Activated T-helper 1 cell treated with anti-CD3 and anti-CD28 coated beads, Interleukin-12 subunit alpha, Interleukin-12 subunit beta, Interleukin-2, Interleukin-4 antibody, amounts not matched to agents 30 ng/mL and 10 ng/mL and 1 ng/mL, durations not matched to agents 14 hours and 24 hours and 36 hours (primary cell): ENCODE measurements at places on chromosomes 4 and X. TPM values are rescaled to one million over a fixed set of nuclear protein-coding genes. Genes with fewer than 3 reads are reported as not detected.

DNA sequence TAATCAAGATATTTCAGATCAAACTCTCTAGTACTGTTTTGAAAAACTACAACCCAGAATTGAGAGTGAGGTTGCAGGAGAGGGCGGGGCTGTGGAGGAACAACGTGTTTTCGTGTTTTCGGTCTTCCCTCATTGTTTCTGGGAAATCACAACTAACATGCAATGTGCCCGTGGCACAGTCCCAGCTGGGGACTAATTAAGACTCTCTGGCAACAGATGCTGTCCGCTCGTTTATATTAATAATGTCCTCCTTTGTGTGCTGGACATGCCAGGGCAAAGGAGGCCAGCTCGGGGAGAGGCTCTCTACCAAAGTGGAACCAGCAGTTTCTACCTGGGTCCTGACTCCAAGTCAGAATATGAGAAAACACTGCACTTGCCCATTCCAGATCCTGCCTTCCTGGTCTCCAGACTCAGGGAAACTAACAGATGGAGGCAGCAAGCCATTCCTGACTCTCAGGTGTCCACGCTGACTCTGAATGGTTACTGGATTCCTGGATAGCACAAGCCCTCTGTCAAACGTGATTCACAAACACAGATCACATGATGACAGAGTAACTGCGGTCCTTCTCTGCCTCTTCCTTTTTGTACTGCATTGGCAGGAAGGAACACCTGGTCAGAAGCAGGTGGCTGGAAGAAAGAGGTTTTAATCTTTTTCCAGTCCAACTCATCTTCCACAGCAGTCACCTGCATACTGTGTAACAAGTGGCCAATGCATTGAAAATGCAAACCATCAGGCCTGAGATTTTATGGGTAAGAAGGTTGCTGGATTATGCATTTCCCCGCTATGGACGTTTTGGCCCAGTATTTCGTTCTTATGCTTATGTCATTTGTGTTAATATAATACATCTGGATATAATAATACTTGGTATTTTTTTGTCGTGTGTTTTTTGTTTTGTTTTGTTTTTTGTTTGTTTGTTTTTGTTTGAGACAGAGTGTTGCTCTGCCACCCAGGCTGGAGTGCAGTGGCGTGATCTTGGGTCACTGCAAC is 65.0 kb downstream of the COQ2 start:
- peak; percentile 51 for DNase-seq

- no peak for DNase-seq
These were observed 92.0 kb upstream of the CBR4 start for GRCh38 chr4:169102026-169102425.

DNA sequence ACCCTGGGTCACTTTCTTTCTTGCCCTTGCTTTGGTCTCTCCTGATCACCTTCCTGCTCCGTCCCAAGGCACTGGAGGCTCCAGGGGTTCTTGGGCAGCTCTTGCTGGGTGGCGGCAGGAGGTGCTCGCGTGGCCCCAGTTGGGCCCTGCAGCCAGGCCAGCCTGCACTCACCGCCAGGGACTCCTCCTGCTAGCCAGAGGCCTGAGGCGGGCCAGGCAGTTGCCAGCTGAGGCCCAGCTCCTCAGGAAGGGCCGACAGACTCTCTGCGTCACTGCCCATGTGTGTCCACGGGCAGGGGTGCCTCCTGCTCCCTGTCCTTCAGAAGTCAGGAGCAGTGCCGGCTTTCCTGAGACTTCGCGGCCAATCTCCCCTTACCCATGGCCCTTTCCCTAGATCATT is 9.3 kb downstream of the SUV39H1 start:
- no peak for DNase-seq

- DNase-seq: no peak
These were observed 47.3 kb downstream of the CHRDL1 start for GRCh38 chrX:110748256-110748806.

DNA sequence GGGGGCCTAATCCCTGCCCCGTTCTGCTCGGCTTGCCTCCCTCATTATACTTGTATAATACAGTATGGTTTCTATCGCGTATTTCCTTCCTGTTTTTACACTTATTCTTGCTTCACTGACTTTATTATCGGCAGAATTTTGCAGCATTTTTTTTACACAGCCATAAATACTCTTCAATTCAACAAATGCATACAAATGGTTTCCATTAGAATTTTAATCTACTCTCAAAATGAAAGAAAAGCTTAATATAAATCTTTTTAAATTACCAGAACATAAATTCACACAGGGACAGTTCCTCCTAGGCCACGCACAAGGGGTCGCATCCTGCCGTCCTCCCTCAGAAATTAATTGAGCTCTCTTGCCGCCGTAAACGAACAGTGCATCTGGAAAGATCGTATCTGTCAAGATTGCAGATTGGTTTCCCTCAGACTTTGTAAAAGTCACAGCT is 42.9 kb downstream of the DCTD start:
- DNase-seq: no peak

GRCh38 chrX:43688586-43688985 is 32.5 kb downstream of the MAOA start:
- DNase-seq: no peak

DNA sequence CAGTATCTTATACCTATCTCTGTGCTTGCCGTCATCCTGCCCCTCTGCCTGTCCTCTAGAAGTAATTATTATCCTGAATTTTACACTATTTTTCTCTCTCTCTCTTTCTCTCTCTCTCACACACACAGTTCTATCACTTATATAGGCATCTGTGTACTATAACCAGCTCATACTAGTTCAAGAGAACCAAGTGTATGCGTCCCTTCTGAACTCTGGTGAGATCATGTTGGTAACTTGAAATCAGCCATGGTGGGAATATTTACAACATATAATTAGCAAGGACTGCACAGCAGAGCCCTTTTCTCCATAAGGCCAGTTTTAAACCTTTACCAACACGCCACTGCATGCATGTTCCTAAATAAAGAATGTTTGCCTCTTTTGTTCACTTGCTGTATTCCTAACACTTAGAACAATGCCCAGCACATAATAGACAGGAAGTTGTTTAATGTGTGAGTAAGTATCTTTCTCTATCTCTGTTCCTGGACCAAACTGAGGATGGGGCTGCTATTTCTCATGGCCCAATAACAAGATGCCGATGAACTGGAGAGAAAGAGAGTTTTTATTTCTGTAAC is 51.1 kb upstream of the IL21 start:
- DNase-seq: no peak

DNA sequence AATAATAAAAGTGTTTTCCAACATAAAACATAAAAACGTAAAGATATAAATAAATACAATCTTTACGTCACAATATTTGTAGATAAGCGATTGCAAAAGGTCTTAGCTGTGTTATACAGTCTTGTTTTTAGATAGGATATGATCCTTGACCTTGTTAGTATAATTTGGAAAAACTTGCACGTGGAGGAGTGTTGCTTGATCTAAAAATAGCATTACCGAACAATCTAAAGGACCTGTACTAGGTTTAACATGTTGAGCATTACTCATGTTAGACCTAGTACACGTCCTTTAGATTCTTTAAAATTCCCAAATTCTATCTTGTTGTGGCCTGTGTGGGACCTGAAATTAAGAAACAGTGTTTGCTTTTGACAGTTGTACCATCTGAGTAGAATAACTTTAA is 1.6 kb downstream of the METAP1 start:
- no peak for DNase-seq

DNA sequence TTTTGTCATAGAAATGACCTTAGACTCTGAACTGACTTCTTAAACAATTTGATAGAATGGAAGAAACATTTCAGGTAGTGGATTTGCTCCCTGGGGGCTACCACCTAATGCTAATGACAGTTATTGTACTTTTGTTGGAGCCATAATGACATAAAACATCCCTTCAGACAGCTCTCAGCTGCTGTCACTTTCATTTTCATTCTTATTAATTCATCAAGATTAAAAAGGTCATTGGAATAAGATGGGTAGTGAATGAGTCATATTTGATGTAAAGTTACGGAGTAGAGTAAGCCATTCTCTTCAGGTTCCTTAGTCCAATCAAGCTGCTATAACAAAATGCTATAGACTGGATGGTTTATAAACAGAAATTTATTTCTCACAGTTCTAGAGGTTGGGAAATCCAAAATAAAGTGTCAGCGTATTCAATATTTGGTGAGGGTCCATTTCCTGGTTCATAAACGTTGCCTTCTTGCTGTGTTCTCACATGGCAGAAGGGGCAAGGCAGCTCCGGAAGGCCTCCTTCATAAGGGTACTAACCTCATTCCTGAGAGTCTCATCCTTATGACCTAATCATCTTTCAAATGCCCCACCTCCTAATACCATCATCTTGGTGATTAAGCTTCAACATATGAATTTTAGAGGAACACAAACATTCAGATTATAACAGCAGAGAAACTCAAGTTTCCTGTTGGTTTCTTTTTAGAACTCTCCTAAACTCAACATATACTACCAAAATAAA is 268.5 kb downstream of the ARAP2 start:
- no peak for DNase-seq

GRCh38 chr4:140174543-140174942 is 20.6 kb upstream of the MAML3 start:
- no peak for DNase-seq

DNA sequence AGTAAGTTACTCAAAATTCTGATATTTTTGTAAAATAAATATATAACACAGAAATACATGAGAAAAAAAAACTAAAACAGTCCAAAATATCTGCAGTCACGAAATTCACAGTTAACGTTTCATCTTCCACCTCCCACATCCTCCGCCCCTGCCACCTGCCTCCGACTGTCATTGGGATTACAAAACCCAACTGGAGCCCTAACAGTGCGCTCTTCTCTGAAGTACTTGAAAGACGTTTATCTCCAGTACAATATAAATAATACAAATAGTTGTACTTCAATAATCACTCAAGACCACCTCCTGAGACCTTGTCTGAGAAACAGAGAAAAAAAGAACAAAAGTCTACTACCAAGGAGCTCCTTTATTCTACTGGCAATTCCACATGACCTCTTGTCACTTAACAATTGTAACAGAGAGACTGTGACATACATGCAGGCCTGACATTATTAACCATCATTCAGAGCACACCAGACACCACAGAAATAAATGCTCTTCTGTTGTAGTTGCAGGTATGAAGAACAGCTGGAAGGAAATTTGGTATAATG is 280.6 kb downstream of the PPP3CA start:
- no peak for DNase-seq

DNA sequence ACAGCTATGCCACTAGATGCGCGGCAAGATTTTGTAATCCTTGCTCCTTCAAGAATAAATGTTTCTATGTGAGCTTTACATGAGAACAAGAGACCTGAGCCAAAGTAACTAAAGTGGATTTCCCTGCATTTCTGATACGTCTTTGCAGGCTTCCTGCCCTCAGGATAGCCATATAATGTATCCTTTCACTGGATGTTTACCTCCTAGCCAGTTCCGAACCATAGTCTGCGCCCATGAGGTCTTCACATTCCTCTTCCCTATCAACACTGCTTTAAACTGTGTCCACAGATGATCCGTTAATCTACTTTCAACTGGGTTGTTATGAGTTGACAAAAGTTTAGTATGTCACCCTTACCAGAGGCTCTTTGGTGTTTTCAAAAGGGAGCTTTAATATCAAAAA is 1889.1 kb upstream of the AGA start:
- no peak for DNase-seq

DNA sequence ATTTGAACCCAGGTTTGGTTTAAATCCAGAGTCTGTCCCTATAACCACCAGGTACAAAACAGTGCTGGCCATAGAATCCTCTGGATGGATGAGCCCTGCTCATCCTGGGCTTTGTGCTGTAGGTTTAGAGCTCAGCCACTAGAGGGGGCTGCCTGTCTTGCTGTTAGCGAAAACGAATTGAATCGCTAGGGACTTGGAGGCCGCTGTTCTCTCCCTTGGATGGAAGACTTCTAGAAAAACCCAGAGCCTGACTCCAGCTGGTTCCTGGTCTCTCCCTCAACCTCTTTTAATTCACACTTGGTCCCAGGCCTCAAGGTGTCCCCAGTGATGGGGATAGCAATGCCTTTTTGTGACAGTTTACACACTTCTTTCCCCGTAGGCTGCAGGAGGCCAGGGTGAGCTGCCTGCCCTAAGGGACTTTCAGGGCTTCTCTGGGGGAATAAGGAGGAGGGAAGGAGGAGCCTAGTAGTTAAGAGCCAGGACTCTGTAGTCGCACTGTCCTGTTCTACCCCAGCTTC is 8.7 kb downstream of the RIPPLY1 start:
- DNase-seq: peak; percentile 18

DNA sequence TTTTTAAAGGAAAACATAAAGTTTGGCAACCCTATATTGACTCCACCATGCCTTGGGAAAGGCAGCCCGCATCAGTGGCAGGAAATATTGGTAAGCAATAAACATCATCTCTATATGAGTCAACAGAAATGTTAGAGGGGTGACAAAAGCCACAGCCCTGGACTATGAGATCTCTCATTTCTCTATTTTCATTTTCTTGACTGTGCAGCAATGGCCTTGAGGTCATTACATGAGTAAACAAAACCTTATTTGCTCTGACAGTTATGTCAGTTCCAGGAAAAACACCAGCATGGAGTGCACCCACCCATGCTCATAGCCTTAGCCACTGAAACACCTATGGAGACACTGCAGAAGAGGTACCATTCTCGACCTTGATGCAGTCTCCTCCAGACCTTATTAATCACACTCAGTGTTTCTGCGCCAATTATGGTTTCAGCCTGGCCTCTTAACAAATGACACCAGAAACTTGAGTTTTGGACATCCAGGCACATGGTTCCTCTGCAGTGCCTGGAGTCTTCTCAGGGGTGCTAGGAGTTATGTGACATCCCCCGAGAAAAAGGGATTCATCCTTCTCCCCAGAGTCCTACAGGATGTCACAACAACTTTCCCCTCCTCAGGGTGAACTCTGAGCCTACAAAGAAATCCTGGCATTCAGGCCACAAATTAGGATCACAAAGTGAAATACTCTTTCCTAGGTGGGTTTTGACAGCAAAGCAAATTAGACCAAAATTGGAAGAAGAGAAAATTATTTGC is 16.0 kb upstream of the HPGD start:
- peak; percentile 12 for DNase-seq

DNA sequence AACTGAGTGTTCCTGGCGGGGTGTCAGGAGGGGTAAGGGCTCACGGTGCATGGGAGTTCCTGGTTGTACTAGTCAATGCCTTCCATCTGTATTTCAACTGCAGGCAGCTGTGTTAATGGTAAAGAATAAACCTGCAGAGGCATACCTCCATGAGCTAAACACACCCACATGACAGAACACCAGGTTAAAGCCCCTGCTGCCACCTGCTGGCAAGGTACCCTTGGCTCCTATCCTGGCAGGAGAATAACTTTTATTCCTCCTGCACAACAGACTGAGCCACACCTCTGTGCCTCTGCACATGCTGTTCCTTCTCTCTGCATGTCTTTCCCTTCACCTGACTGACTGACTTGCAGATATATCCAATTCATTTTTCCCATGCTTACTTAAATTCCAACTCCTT is 11.1 kb downstream of the ITIH6 start:
- DNase-seq: no peak

- DNase-seq: peak; percentile 34
These were observed 22.6 kb upstream of the RBBP7 start for GRCh38 chrX:16892504-16893362.

GRCh38 chr4:10736895-10737294 is 52.3 kb upstream of the CLNK start:
- no peak for DNase-seq

- DNase-seq: no peak
These were observed 14.3 kb upstream of the FGFR3 start for GRCh38 chr4:1778642-1779392.

JADE1 gene
- total RNA-seq: 38.7 and 42.4 TPM in 2 replicates

IBSP gene
- total RNA-seq: not detected in 2 replicates

SOD3 gene
- total RNA-seq: not detected in 2 replicates

MAP9 gene
- 5.9 and 6.2 TPM in 2 replicates for total RNA-seq

ALPK1 gene
- total RNA-seq: 8.7 and 9.7 TPM in 2 replicates

STK26 gene
- 57.1 and 59.3 TPM in 2 replicates for total RNA-seq
